CD8-positive, alpha-beta memory T cell (primary cell): ENCODE measurements at places on chromosomes 3 and 15. TPM values are rescaled to one million over a fixed set of nuclear protein-coding genes. Genes with fewer than 3 reads are reported as not detected.
A peak's percentile ranks its signal among the peaks of the same experiment; 100 is the strongest.

The CACNA2D2 gene
- 1.1 TPM for total RNA-seq

GRCh38 chr15:80242802-80243201, 9.2 kb downstream of the CTXND1 start:
- no peak overlapping the region for H3K4me3 ChIP-seq
- H3K27me3 ChIP-seq: no peaks in the 10 kb centered on the region
- H3K27ac ChIP-seq: no peak overlapping the region
- no peak for DNase-seq
- H3K4me1 ChIP-seq: no peaks in the 10 kb centered on the region

GRCh38 chr15:62824111-62825015, 218.2 kb upstream of the TPM1 start:
- no peak for DNase-seq
- H3K27ac ChIP-seq: no peak overlapping the region
- no peaks in the 10 kb centered on the region for H3K27me3 ChIP-seq
- no peak overlapping the region for H3K4me3 ChIP-seq
- H3K4me1 ChIP-seq: no peaks in the 10 kb centered on the region
- H3K36me3 ChIP-seq: no peaks in the 10 kb centered on the region

The PTX3 gene
- not detected for total RNA-seq

DNA sequence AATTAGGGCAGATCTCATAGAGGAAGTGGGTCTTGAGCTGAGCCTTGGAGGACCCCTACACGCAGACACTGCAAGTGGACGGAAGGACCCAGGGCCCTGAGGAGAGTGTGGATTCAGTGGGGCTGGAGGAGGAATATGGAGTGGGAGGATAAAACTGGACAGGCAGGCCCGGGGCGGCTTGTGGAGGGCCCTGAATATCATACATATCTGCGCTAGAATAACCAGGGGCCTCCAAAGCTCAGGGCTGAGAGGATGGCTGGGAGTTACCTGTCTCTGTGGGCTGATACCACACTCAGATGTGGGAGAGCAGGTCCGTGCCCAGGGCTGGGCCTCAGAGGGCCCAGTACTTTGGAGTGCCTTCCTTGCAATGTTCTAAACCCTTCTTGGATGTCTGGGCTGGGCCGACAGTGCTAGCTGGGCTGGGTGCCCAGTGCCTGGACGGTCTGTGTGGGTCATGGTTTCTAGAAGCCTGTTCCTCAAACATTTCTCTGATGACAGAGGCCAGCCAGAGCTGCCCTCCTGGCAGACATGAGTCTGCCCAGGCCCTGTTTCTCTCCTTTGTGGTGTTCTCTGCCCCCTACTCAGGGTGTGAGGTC, 29.6 kb downstream of the CHRD start:
- H3K27me3 ChIP-seq: no peaks in the 10 kb centered on the region
- H3K27ac ChIP-seq: no peak overlapping the region
- no peaks in the 10 kb centered on the region for H3K4me1 ChIP-seq

The SERF2 gene
- 632 TPM for total RNA-seq

GRCh38 chr3:120956143-120956542, 48.1 kb downstream of the STXBP5L start:
- no peaks in the 10 kb centered on the region for H3K4me1 ChIP-seq
- H3K27me3 ChIP-seq: no peaks in the 10 kb centered on the region
- no peak overlapping the region for H3K27ac ChIP-seq
- no peak overlapping the region for H3K4me3 ChIP-seq
- no peaks in the 10 kb centered on the region for H3K36me3 ChIP-seq

The CYP8B1 gene
- not detected for total RNA-seq

GRCh38 chr3:27714692-27715453, 7.2 kb downstream of the EOMES start:
- peak; percentile 20 for DNase-seq
- H3K27ac ChIP-seq: peak overlapping the region; percentile 72
- peak overlapping the region; percentile 84 for H3K4me3 ChIP-seq
- H3K36me3 ChIP-seq: peaks cover 6% of the 10 kb centered on the region
- H3K27me3 ChIP-seq: no peaks in the 10 kb centered on the region
